ENCODE measurements at places on chromosomes 2 and 18.

- no peak for DNase-seq
Measured at GRCh38 chr2:158045362-158045761, 56.3 kb upstream of the UPP2 start.

DNA sequence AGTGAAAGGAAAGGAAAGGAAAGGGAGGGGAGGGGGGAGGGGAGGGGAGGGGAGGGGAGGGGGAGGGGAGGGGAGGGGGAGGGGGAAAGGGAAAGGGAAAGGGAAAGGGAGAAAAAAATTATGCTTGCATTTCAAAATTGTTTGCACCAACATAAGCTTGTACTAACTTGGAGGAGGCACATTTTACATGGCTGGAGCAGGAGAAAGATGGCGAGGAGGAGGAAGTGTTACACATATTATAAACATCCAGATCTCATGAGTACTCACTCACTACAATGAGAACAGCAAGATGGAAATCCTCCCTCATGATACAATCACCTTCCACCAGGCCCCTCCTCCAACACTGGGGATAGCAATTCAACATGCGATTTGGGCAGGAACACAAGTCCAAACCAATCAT, 660.2 kb upstream of the CDH2 start:
- DNase-seq = no peak

- DNase-seq = no peak
Measured at GRCh38 chr2:58895857-58896256, 654.7 kb upstream of the FANCL start.

- DNase-seq = no peak
Measured at GRCh38 chr2:225649274-225649673, 249.8 kb downstream of the NYAP2 start.

GRCh38 chr2:229445019-229445418, 173.9 kb upstream of the PID1 start:
- DNase-seq = no peak

DNA sequence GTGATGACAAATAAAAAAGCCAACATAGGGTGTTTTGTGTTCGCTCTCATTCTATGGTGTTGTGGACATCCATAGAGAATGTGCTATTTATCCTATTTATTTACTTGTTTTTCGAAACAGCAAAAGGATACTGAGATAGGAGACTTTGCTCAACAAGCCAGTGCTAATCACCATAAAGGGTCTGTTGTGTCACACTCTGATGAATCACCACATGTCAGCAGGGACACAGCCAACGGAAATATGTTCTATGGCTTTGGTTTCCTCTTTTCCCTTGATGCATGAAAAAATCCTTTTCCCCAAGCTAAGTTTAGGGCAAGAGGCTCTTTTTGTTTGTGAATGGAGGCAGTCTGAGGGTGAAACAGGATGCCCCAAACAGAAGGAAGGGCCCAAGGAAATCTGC, 154.3 kb downstream of the RNF152 start:
- DNase-seq = no peak

- no peak for DNase-seq
Measured at GRCh38 chr2:38116762-38117161, 40.8 kb upstream of the CYP1B1 start.

GRCh38 chr18:76573325-76574025, 78.4 kb upstream of the ZNF516 start:
- DNase-seq = no peak

- no peak for DNase-seq
Measured at GRCh38 chr2:128134573-128134972, 43.6 kb downstream of the UGGT1 start.

- no peak for DNase-seq
Measured at GRCh38 chr2:129872446-129872845, 107.0 kb upstream of the RAB6C start.

DNA sequence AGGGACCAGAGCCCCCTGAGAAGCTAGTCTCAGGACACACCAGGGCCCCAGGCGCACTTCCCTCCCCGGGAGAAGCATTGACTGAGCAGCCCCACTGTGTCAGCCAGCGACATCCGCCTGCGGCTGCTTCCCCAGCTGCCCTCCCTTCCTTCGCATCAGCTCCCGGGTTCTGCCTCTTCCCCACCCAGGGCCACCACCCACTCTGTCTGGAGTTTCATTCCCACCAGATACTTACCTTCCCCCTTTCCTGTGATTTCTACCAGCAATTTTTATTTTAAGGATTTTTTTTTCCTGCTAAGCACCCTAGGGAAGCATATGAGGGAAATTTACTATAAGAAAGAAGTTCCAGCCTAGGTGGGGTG, 99.2 kb downstream of the SMAD7 start:
- DNase-seq = no peak

DNA sequence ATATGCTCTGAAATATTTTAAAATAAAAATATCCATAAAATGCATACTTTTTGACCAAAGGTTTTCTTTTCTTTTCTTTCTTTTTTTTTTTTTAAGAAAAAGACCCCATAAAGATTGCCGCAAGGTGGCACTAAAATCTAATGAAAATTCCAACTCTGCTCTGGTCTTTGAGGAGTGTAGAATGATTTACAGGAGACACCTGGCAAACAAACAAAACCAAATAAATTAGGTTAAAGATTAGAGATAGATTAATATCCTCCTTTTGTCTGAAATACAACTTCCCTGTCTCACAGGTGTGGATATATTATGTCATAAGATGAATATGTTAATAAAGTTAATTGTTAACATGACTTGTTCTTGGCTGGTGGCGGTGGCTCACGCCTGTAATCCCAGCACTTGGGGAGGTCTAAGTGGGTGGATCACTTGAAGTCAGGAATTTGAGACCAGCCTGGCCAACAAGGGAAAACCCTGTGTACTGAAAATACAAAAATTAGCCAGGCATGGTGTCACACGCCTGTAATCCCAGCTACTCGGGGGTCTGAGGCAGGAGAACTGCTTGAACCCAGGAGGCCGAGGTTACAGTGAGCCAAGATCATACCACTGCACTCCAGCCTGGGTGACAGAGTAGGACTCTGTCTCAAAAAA, 3.5 kb upstream of the RHOB start:
- no peak for DNase-seq

DNA sequence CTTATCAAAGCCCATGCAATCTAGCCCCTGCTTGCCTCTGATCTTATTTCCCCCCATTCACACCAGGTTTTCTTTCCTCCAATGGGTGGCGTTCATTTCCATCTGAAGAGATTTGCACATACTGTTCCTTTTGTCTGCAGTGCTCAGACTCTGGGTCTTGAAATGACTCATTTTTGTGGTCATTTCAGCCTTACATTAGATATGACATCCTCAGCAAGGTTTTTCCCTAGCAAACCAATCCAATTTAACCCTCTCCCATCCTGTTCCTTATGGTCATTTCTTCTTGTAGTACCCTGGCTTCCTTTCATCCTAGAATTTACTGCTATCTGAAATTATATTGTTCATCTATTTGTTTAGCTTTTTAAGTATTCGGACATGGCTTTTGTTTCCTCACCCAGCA, 42.5 kb upstream of the SCN1A start:
- DNase-seq = no peak

GRCh38 chr2:219184121-219184520, 6.0 kb downstream of the RETREG2 start:
- DNase-seq = no peak

DNA sequence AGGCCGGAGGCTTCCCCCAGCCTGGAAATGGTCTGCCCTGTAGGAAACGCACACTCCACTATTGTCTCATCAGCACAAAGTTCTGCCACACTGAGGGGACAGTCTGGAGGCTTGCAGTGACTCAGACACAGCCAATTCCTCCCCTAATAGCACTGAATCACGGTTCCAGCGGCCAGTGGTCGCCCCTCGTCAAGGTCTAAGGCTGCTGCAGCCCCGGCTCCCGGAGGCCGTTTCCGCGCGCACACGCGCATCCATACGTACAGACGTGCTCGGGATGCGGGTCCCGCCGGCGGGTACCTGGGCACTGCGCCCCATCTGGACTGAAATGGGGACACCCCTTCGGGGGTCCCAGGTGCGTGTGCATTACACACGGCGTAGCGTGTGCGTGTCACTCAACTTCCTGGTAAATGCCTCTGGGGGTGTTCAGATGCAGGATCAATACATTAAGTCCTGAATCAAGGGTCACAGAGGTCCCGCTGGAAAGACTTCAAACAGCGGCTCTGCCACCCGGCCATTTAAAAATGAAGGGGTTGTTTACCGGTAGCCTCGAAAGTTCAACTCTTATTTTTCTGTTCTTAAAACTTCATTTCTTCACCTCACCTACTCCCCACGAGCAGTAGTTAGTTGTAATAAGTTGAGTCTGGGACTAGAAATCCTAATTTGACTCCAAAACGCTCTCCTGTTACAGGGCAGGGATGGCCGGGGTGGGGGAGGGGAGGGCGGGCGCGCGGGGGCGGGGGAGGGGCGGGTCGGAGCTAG, 572 bp upstream of the ZNF516 start:
- DNase-seq = no peak

DNA sequence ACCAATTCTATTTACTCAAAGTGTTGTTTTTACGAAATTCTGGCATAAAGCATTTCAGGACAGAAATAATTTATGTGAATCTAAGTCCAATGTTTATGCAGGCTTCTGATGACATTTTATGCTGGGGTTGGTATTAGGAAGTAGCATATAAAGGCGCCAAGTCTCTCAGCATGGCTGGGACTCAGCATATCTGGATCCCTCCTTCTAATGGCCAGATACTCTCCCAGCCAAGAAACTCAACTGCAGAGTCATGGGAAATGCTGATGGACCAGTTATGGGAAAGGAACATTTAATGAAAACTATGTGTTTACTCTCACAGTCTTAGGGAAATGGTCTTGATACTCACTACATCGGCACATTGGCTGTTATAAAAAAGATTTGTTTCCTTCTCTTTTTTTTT, 392.2 kb downstream of the ARHGAP15 start:
- DNase-seq = no peak

- no peak for DNase-seq
Measured at GRCh38 chr2:42191285-42192009, 22.3 kb downstream of the EML4 start.

GRCh38 chr2:20722592-20723240, 55.8 kb downstream of the GDF7 start:
- DNase-seq = no peak

DNA sequence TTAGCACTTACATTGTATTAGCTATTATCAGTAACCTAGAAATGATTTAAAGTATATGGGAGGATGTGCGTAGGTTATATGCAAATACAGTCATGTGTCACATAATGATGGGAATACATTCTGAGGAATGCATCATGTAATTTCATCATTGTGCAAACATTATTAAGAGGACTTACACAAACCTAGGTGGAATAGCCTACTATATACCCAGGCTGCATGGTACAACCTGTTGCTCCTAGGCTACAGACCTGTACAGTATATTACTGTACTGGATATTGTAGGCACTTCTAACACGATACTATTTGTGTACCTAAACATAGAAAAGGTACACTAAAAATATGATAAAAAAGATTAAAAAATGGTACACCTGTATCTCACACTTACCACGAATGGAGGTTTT, 7.9 kb downstream of the RIF1 start:
- DNase-seq = no peak

DNA sequence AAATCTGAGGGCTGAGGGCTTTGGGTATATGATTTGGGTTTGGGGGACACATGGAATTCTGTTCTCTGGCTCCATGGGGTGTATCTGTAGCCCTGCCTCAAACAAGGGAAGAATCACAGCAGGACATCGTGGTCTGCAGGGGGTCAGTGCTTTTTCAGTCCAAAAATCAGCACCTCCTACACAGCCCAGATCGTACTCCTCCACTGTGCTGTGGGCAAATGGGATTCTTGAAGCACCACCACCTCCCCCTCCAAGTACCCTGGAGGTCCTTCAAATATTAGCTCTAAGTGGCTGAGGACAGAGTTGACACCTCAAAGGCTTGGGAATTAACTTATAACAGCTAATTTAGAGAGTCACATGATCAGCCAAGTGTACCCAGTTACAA, 41.5 kb downstream of the EPHA4 start:
- DNase-seq = no peak

DNA sequence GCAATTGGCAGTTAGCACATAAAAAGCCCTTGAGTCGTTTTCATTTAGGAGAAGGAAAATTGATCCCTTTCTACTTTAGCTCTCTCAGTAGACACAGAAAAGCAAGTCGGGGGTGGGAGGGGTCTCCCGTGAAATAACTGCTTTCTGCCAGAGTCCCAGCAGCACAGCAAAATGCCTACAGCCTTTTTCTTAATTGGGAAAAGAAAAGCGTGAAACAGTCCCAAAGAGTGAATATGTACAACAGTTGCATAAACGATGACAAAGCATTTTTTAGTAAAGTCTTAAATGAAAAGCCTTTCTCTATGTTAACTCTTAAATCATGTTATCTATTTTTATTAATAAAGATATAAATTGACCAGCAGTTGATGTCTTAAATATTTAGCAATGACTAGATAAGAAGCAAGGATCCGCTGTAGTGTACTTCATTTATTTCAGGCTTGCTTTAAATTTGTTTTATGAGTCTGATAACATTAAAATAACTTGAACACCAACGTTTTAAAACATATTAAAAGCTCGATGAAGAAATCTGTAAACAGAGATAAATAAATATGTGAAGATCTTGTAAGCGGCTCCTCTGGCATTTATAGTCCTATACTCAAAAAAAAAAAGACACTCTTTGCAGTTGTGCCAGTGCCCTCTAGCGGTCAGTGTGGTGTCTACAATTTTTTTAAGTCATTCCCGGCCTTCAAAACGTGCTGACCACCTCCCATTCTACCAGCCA, 42.3 kb upstream of the ATIC start:
- peak; percentile 40 for DNase-seq

GRCh38 chr2:217857624-217858506, 144.9 kb downstream of the TNS1 start:
- DNase-seq = no peak

GRCh38 chr2:161556440-161556839, 67.8 kb upstream of the SLC4A10 start:
- DNase-seq = no peak

- DNase-seq = no peak
Measured at GRCh38 chr2:133158442-133158841, 409.8 kb downstream of the NCKAP5 start.

DNA sequence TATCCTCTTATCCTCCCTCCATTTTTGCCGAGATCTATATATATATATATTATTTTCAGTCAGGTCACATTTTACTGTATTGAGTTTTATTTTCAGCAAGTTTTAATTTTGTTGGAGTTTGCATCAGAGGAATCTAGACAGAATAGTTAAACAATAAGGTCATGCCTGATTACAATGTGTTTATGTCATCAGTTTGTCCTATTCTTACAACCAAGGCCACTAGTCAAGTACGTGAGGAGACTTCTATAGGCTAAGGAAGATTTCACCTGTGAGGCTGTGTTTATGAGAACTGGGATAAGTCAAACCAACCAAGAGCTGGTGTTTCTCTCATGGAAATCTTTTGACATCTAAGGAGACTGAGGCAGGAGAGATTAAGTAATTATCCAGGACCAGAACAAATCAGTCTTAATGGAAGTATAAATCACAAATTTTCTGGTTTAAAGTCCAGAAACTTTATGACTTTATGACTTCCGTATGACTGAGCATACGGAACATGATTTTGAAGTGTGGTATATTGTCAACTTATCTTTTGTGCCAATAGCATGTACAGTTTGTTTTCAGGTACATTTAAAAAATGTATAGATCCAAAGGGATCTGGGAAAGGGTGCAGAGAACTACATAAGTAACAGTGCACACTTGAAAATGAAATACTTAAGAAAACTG, 100.0 kb upstream of the DTNA start:
- DNase-seq = no peak

GRCh38 chr18:55405475-55405874, 182.5 kb downstream of the TCF4 start:
- DNase-seq = no peak

Data from DMS153 (cell line).